T-helper 1 cell (primary cell): ENCODE measurements at places on chromosomes 2 and 18.

DNA sequence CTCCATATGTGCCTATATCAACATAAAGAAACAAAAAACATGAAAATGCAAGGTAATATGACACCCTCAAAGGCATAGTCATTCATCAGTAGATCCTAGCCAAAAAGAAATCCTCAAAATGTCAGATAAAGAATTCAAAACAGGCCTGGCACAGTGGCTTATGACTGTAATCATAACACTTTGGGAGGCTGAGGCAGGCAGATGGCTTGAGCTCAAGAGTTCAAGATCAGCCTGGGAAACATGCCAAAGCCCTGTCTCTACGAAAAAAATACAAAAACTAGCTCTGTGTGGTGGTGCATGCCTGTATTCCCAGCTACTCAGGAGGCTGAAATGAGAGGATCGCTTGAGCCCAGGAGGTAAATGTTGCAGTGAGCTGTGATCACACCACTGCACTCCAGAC lies 284.6 kb upstream of the KLHL29 start:
- no peak for DNase-seq

DNA sequence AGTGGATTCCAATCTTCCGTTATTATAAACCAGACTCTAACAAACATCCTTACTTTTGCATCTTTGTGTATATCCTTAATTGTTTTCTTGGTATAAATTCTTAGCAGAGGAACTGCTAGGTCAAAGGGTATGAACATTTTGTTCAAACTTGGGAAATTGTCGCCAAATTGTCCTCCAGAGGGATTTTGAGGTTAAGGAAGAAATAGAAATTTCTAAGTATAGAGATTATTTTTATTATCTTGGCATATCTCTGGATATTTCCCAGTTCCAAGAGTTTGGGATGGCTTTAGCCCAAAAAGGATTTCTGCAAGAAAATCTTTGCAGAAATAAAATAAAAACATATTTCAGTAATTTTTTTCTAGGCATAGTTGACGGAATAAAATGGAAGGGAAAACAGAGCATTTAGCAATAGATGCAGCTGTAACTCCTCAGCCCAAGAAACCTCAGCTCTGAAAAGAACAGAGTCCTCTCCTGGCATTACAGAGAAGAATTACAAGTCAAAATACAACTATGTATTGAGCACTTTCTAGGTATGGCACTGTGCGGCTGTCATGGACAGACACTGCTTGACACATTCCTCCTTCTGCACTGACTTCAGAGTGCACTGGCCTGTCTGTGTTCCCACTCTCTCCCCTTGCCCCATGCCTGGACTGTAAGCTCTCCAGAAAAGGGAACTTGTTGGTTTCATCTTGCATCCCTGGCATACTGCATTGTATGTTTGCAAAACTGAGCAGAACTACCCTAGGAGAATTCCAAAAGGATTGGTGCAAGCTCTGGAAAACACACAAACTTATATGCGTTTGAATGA lies 117.3 kb upstream of the STON1 start:
- DNase-seq, result no peak

DNA sequence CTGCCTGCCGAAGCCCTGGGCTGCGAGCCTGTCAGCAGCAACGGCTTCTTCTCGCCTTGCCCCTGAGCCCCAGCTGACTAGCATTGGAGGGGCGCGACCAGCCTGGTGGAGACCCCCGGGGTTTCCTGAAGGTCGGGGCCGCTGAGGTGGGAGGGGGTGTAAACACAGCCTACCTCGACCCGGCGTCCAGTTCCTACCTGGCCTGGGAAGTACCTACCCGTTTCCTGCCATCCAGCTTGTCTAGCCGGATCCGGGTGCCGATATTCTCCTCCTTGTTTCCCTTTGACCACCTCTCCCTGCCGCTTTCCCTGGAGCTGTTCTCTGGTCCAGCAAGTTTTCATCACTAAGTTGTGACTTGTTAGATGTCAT lies 511 bp downstream of the MOB4 start:
- no peak for DNase-seq

DNA sequence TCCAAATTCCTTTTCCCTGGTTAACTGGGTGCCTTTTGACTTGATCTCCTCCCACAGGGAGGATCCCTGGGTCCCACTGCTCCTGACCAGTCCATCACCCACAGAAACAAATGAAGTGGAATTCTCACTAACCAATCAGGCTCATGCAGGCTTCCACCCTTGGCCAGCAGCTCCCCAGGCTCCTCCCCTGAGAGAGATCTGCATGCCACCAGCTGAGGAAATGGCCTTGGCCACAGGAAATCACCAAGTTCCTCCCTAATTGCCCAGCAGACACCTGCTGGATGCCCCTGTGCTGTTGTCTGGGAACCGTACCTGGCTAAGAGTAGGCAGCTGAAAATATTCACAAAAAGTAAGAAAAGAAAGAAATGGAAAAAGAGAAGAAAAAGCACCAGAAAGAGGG lies 207.4 kb downstream of the NCK2 start:
- no peak for DNase-seq

GRCh38 chr2:170481201-170481600 lies 233.9 kb upstream of the SP5 start:
- no peak for DNase-seq

DNA sequence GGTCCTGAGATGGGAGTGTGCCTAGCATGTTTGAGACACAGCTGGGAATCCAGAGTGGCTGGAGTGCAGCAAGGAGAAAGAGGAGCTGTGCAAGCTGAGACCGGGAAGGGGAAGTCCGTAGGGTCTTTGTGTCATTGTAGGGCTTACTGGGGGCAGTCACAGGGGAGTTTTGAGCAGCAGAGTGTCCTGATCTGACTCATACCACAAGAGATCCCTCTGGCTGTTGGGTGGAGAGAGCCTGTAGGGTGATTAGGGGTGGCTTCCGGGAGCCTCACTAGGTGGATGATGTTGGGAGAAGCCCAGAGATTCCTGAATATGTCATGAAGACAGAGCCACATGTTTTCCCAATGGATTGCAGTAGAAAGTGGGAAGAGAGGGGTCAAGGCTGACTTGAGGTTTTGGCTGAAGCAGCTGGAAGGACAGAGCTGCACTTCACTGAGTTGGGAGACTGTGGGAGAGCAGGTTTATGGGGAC lies 30.9 kb downstream of the FHOD3 start:
- DNase-seq, result no peak

DNA sequence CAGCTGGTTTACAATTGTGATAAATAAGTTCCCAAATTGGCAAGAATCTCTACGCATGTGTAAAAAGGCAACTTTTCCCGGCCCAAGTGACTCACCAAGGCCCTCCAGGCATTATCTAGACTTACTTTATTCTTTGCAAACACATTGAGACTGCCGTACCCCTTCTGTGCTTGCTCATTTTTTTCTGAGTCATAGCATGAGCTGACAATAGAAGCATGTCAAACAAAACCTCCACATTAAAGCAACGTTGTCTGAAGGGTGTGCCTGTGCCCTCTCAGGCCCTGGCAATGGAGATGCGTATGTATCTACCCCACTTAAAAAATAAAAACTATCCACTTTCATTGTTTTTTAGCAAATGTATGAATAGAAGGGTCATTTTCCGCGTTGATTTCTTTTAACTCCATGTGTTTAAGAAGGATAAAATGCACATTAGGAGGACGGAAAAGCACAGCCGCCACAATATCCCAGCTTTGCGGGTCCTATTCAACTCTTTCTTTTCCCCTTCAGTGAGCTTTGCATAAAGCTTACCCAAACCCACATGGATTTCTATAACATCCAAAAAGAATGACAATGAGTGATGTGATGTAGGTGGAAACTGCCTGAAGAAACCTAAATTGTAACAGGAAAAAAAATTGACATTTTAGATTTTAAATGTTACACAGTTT lies 298.2 kb downstream of the CDCA7 start:
- no peak for DNase-seq

DNA sequence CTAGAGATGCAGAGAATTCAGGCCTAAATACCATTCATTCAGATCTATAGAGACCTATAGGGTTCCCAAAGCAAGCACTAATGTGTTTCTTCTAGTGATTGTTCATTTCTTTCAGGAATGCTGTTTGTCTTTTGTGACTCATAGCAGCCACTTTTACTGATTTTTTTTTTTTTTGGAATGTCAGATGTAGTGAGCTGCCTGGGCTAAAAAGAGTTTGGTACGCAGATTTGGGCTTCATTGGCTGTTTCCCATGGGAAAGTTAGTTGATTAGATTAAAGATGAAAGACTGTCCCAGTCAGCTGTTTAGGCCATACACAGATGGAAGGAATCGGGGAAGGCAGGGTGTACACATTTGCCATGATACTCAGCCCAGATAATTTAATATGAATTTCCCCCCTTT lies 87.6 kb downstream of the CDC42EP3 start:
- DNase-seq, result no peak

DNA sequence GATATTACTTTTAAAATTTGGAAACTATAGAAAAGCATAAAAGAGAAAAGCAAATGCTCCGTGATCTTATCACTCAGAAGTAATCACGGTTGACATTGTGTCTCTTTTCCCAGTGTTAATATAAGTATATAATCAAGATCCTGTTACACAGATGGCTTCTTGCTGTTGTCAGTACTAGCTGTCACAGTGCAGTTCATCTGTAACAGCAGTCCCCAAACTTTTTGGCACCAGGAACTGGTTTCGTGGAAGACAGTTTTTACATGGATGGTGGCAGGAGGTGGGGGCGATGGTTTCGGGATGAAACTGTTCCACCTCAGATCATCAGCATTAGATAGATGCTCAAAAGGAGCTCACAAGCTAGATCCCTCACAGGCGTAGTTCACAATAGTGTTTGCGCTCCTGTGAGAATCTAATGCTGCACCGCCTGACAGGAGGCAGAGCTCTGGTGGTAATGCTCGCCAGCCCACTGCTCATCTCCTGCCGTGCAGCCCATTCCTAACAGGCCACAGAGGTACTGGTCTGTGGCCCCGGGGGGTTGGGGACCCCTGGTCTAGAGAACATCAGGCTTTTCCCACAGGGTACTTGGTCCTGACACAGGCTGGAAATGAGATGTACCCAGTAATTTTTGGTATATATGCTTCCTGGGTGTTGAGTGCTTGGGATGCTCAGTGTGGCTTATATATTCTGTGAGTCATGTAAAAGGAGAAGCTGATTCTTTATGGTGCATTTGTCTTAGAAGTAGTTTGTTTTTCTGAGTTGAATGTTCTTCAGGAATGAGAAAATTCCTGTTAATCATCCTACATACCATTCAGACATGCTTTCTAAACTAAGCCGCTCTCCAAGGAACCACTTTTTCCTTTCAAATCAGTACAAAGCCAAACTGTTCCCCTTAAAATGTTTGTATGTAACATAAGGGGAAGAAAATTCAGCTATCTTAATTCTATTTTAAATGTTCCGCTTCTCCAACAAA lies 121.8 kb downstream of the NCK2 start:
- DNase-seq, result no peak

GRCh38 chr2:218091746-218092145 lies 22.7 kb downstream of the RUFY4 start:
- DNase-seq, result no peak

DNA sequence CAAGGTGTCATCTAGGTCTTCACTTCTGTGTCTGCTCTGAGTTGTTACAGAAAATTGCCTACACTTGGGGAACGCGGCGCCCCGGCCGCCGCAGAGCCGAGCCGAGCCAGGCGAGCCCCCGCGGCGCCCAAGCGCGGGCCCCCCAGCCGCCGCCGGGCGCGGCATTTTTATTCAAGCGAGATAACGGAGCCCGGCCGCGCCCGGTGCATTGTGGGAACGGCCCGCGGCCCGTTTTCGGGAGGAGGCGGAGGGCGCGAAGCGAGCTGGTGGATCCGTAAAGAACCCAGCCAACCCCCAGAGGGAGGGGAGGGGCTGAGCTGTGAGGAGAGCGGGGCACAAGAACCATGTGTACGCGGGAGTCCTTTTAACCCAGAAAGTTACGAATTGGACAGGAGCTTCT lies 191.8 kb downstream of the FTCDNL1 start:
- no peak for DNase-seq

DNA sequence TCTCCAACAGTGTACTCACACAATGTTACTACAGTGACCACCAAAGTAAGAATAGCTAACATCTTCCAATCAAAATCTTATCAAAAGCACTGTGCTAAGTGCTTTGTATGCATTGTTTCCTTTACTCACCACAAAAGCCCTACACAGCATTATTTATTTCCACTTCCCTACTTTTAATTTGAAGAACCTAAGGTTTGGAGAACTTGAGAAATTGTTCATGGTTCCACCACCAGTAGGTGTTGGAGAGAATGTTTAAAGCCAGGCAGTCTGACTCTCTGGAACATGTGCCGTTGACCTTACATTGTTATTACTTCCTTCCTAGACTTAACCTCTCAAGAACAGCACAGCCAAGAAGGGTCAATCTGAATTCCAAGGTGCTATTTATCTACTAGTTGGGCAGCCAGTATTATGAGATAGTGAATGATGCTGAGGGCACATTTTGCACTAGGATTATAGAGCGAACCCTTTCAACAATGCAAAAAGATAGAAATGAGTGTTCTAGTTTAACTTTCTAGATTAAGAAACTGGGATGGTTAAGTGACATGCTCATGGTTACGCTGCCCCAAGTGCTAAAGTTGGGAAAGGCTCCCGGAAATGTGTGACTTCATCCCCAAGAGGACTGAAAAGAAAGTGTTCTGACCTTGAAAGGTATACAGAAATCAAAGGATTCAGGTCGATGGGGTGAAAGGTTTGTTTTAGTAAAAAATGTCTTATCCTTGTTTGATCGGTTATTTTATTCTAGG lies 55.2 kb upstream of the FAM136A start:
- DNase-seq, result no peak

DNA sequence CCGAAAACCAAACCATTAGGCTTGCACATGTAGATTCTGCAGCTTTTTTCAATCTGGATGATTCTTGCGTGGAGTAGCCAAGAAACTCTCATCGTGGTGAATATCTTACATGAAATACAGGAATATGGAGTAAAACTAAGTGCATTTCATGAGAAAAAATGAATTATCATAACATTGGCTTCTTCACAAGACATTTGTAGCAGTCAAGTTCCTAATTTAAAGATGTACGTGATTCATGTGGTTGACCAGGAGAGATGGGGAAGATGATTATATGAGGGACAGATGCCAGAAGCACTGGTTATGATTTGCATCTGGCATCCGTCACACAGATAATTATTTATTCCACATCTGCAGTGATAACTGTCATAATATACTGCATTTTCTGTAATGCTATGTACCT lies 90.4 kb downstream of the ANTXR1 start:
- DNase-seq, result no peak

- DNase-seq, result no peak
Observed at GRCh38 chr2:26706616-26707473, 14.3 kb downstream of the KCNK3 start.

DNA sequence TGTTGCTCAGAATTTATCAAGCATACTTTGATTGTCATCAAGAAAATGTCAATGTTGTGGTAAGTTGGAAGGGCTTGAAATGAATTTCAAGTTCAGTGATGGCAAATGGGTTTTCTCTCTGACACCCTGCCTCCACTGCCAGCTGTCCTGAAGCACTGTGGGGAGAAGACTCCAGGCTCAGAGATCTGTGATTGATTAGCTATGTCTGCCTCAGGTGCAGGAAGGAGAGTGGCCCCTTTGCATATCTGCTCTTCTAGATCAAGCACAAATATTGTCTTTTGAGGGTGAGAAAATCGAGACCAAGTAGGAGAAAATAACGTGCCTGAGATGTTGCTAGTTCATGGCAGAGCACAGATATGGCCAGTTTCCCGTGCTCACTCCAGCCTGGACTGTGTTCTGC lies 178.8 kb upstream of the GLI2 start:
- DNase-seq, result no peak
